IPS DF 6.9 (cell line): ENCODE measurements at places on chromosomes 5 and 9.

DNA sequence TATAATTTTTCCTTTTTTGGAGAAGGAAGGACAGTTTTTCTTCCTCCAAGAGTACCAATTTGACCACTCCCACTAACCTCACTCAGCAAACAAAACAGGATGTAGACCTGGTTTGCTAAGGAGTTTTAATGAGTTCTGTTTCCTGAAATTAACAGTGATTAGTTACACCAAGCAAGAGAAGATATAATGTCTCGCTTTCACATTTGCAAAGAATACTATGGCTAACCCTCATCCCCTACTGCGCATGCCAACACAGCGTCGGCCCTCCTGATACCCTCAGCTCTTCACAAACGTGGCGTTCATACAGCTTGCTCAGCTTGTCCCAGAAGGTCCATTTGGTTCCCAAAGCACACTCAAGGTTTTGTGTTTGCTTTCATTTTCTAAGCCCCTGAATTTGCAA lies 41.9 kb upstream of the IPPK start:
- no peak for DNase-seq

DNA sequence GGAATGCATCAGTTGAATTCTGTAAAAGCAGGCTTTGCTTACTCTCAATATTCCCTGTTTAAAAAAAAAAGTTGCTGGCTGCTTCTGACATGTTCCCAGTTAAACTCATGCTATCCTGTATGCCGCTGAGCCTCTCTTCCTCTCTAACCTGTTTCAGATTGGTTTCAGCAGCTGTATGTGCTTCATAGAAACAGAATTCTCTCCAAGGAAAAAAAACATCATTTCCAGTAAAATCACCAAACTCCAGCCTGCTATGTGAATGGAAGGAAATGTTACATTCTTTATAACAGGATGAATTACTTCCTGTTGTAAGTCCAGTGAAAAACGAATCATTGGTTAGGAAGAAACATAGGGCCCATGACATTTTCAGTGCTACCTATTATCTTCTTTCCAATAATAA lies 25.7 kb upstream of the KCNV2 start:
- DNase-seq, result no peak

DNA sequence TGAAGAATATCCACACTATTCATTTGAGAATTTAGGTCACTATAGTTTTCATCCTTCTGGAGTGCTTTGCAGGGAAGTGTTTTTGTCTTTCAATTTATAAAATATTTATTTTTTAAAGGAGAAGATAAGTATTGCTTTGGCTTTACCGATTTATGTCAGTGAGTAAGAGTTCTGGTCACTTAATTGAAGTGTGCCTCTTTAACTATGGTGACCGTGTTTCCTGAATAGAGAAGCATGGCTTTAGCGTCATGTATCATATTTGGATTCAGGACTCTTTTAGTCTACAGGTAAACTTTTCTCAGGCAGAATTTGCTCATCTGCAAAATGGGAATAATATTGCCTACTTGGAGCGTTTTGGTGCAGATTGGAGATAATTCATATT lies 902 bp downstream of the BDP1 start:
- no peak for DNase-seq

DNA sequence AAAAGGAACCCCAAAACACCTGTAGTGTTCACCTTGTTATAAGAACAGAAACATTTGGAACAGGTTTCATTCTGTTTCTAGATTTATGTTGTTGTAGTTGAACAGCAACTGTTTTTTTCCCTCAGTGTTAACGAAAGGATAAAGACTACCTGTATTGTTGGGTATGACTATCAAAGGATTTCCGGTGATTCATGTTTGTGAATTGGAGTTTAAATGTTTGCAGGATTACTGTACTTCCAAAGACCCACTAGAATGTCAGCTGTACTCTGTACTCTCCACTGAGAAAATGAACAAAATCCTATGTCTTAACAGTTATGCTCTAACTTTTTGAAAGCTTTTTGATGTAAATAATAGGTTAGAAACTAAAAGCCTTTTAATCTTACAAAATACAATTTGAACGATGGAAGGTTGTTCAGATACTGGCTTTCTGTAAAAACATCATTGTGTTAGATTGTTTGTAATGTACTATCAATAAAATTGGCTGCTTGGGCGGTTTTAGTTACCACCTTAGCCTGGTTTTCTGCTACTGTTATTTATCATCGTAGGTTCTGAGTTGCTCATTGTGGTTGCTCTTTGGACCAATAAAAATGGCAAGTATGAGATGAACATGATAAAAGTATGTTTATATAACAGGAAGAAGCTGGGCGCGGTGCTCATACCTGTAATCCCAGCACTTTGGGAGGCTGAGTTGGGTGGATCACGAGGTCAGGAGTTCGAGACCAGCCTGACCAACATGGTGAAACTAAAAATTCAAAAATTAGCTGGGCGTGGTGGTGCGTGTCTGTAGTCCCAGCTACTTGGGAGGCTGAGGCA lies 44.1 kb downstream of the DCP2 start:
- no peak for DNase-seq

DNA sequence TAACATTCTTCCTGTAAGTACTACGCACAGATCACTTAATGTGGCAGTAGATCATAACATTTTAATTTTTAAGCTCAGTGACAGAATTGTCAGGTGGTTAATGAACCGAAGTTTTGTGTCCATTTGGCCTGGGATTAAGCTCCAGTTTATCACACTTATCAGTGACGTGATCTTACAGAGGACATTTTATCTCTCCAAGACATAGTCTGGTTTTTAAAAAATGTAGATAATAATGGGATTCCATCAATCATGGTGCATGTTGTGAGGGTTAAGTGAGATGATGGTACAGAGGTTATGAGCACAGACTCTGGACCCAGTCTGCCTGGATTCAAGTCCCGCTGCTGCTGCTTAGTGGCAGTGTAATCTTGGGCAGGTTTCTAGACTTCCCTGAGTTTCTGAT lies 66.0 kb upstream of the ZFAND5 start:
- no peak for DNase-seq

DNA sequence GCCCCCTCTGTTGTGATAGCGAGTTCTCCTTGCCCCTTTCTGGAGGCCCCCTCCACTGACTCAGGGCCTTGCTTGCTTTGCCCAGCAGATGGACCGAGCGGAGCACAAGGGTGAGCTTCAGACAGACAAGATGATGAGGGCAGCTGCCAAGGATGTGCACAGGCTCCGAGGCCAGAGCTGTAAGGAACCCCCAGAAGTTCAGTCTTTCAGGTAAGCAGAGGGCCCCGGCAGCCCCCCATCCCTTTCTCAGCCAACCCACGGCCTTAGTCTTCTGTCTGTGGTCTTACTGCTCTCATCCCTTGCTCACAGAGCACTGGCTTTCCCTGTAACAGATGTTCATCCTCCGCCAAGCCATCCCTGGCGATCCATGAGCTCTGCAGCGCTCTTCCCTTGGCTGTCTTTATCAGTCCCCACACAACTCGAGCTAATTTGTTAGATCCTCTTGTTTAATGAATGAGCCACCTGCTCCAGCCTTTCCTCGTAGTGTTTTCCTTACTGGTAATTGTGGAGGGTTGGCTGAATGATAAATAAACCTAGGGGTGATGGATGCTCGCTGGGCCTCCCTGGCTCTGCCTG lies 18.4 kb upstream of the RARS1 start:
- DNase-seq, result no peak

- no peak for DNase-seq
These were observed 310.4 kb upstream of the EFNA5 start for GRCh38 chr5:107980923-107981692.
